NCI-H1436 (cell line): ENCODE measurements at places on chromosomes 6 and 20.
A peak's percentile ranks its signal among the peaks of the same experiment; 100 is the strongest.

DNA sequence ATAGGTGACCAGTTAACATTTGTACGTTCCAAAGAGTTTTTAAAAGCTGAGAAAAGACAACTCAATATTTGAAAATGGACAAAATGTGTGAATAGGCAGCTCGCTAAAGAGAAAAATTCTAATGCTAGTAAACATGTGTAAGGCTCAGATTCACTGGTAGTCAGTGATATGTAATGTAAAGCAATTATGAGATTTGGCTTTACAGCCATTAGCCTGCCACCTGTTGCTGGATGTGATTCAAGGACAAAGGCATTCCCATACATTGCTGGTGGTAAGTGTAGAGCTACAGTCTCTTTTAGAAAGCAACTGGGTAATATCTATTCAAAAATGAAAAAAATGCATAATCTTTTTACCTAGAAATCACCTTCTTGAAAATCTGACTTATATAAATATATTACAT is 114.3 kb downstream of the COL19A1 start:
- no peak for DNase-seq

DNA sequence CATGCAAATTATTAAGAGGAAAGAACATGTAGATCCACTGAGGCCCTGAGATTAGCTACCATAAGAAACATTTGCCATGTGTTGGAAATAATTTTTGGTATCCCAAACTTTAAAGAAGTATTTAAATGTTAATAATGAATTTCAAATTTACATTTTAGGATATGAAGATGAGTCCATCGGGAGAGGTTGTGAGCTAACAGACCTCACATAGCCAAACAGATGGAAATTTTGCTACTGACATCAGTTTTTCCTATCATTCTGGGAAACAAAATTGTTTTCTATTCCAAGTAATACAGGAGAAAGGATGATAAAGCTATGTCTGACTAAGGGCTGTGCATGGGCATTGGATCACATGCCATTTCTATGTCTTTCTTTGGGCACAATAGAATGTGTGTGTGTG is 809.6 kb downstream of the TENT5A start:
- no peak for DNase-seq

DNA sequence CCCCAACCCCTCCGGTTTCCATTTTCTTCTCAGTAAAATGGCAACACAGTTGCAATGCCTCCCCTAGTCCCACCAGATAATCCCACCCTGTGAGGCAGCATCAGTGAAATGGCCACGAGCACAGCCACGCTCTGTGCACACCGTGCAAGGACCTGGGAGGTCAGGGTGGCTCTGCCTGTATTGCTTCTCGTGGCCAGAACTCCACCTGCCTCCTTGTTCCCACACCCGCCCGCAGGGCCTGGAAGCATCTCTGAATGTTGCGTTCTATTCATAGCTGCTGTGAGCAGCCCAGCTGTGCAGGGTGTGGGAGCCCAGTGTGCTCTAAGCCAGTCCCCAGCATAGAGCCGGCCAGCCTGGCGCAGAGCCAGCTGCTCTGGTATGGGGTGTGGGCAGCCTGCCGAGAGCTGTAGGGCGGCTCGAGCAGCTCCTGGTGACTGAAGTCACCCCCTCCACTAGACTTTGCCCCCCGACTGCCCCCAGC is 161.1 kb downstream of the DLL1 start:
- peak; percentile 42 for DNase-seq

- no peak for DNase-seq
These were observed 262.8 kb upstream of the HS3ST5 start for GRCh38 chr6:114605656-114606055.

- no peak for DNase-seq
These were observed 46.9 kb downstream of the BLOC1S5 start for GRCh38 chr6:8017276-8017701.

- no peak for DNase-seq
These were observed 111.4 kb upstream of the CLDN20 start for GRCh38 chr6:155152211-155153076.

DNA sequence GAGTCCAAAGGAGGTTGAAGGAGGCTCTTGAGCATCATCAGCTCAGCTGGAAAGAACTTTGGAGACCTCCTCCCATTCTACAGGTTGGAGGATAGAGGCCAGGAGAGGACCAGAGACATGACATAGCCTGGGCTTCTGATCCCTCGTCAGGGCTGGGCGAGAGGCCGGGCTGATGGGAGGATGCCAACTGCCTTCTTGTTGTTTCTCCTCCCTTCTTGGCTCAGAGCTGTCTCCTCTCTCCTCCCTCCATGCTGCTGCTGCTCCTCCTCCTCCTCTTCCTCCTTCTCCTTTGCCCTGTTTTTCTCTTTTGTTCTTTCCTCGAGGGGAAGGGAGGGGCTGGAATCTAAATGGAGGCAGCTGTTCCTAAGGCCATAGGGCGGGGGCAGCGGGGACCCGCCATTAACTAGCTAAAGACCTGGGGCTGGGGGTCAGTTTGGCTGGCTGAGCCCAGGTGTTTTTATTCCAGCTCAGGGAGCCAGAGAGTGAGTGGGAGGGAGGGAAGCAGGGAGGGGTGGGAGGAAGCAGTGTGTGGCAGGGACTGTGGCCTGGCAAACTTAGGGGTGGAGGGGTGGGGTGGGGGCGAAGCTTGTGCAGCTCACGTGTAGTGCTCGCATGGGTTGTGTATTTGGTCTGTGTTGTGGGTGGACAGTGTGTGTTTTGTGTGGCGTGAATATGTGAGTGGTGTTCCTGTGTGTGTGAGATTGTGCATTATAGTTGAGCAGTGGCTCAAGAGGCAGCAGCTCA is 84.8 kb downstream of the CD40 start:
- DNase-seq, result no peak

- no peak for DNase-seq
These were observed 4.6 kb upstream of the PFDN4 start for GRCh38 chr20:54203281-54203680.

DNA sequence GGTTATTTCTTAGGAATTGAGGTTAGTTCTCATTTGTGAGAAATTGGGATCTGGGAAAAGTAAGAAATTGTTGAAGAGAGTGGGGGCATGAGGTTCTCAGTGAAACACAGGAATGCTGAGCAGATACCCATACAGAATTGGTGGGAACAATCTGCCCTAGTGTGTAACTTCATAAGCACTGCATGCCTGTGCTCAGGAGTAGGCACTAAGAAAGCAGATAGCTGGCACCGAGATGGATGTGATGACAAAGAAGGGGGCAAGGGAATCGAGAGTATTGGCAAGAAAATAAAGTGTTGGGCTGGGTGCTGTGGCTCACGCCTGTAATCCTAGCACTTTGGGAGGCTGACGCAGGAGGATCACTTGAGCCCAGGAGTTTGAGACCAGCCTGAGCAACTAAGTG is 4.0 kb downstream of the SLC17A5 start:
- DNase-seq, result no peak

GRCh38 chr6:13733178-13733887 is 21.7 kb upstream of the RANBP9 start:
- DNase-seq, result no peak

- DNase-seq, result no peak
These were observed 13.1 kb downstream of the LIN28B start for GRCh38 chr6:104969785-104970581.
